ENCODE measurements at places on chromosomes 3 and 15. TPM values are rescaled to one million over a fixed set of nuclear protein-coding genes. Genes with fewer than 3 reads are reported as not detected.

The MAN2C1 gene
- total RNA-seq, result 122 TPM

The PATL2 gene
- 1.0 TPM for total RNA-seq

The CTXN2 gene
- not detected for total RNA-seq

The GPR160 gene
- total RNA-seq, result 1.7 TPM

The FAM81A gene
- total RNA-seq, result 1.7 TPM

The RPL4 gene
- total RNA-seq, result 1,740 TPM

The SYNPR gene
- total RNA-seq, result not detected

The VEPH1 gene
- 0.24 TPM for total RNA-seq

The SATB1 gene
- 10.9 TPM for total RNA-seq

The CCDC71 gene
- 14.1 TPM for total RNA-seq

The SI gene
- not detected for total RNA-seq

The MAP2K5 gene
- total RNA-seq, result 21.7 TPM

All from posterior vena cava (tissue), 2 donors.